ENCODE measurements at places on chromosomes 1 and 21.

DNA sequence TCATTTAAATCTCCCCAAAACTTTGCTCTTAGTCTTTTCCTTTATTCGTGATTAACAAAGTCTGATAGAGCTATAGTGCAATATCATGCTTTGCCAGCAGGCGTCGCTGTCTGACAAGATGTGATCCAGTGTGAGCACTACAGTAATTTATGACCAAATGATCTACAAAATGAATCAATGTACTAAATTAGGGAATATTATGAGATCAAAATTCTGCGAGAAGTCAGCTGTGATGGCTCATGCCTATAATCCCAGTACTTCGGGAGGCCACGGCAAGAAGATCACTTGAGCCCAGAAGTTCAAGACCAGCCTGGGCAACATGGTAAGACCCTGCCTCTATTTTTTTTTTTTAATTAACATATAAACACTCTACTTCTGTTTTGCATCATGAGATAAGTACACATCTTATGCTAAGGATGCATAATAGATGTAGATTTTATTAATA lies 3.6 kb upstream of the SPSB1 start:
- DNase-seq, result peak; percentile 60

DNA sequence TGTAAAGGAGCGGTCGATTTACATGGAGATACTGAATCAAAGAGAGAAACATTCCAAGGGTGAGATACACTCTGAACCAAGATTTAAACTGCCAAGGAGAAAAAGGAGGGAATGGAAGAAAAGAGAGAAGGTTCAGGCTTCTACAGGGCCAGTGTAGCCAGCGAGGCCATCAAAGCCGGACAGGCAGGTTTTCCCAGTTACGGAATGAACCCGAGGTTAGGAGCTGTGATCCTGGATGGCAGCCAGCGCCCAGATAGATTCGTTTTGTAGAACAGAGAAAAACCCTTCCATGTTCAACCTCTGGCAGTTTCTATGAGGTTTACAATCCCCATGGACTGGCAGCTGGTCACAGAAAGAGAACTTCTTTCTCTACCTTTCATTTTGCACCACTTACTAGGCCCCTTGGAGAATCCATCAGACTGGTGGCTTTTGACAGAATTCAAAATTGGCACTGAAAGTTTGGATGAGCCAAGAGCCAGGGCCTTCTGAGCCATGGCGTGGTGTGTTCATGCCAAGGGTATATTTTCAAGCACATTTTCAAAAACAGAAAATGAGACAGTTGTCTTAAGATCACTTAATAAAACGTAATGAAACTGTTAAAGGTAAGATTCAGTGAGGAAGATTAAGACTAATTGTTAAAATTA lies 171.5 kb downstream of the RUNX1 start:
- no peak for DNase-seq

- no peak for DNase-seq
Observed at GRCh38 chr1:91124290-91124985, 102.6 kb upstream of the ZNF644 start.

DNA sequence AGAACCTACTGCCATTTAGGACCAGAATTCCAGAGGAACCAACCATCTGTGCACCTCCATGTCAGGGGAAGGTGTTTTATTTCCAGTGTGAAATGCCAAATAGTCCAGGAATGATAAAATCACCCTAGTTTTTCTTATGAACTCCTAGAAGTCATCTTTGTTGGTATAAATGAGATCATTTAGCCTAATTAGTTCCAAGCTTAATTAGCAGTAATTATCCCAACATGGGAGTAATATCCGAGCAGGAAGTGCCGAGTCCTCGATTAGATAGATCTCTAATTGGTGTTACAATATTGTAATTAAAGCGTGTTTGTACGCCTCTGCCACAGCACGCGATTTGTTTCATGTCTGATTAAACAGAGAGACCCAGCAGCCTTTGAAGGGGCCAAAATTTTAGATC lies 33.1 kb downstream of the BCL9 start:
- no peak for DNase-seq

GRCh38 chr1:165257969-165258459 lies 98.5 kb downstream of the LMX1A start:
- peak; percentile 69 for DNase-seq

GRCh38 chr1:30879940-30880677 lies 28.4 kb downstream of the SDC3 start:
- DNase-seq, result no peak

- no peak for DNase-seq
Observed at GRCh38 chr1:63199706-63200335, 122.5 kb upstream of the FOXD3 start.

GRCh38 chr1:19312782-19313635 lies 883 bp downstream of the SLC66A1 start:
- no peak for DNase-seq

- no peak for DNase-seq
Observed at GRCh38 chr1:8179132-8179793, 138.7 kb upstream of the SLC45A1 start.

DNA sequence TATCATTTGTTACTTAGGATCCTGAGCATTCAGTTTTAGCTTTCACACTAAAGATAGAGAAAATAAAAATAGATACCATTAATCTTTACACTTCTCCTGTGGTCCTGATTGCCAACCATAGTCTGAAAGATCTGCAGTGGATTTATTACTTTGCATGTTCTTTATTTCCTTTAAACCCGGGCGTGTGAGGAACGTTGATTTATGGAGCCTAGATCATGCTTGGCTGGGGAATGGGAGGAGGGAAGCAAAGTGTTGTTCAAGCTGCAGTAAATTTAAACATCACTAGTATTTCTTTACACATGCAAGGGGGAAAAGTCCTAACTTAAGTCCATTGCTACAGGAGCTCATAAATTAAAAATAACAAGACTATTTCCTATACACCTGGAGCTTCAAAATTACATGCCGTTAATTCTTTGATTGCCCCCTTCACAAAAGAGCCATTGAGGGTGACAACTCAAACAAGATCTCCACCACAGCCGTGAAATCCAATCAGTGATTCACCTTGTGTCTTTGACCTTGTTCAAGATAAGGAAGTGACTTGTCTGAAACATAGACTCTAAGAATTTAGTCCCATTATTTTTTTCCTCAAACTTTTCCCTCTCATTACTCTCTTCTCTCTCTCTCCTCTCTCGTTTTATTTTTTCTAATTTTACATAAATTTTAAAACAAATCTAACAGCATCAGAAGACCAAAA lies 282.7 kb downstream of the KIF26B start:
- DNase-seq, result no peak

GRCh38 chr1:35475856-35476674 lies 81.1 kb downstream of the KIAA0319L start:
- DNase-seq, result no peak

- DNase-seq, result no peak
Observed at GRCh38 chr1:39900662-39901463, 854 bp downstream of the MYCL start.

GRCh38 chr1:66940981-66941380 lies 16.2 kb downstream of the MIER1 start:
- DNase-seq, result no peak

DNA sequence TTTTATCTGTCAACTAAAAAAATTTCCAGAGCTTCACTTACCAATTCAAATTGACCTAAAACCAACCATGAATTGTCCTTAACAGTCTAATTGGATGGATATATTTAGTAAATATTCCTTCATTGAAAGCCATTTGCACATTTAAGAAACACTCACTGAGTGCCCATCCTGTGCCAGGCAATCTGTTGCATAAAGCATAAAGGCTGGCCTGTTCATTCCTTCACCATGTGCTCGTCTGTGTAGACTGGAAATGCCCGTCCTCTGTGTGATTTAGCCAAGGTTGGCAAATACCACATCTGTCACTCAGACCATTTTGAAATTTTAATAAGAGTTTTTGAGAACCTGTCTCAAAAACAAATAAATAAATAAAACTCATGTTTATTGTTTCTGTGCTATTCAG lies 57.1 kb downstream of the ZNF684 start:
- no peak for DNase-seq

- no peak for DNase-seq
Observed at GRCh38 chr1:74485622-74486021, 26.8 kb downstream of the LRRC53 start.

GRCh38 chr1:178122283-178122682 lies 28.4 kb downstream of the RASAL2 start:
- DNase-seq, result no peak

- DNase-seq, result no peak
Observed at GRCh38 chr1:231924180-231924579, 297.6 kb downstream of the DISC1 start.

DNA sequence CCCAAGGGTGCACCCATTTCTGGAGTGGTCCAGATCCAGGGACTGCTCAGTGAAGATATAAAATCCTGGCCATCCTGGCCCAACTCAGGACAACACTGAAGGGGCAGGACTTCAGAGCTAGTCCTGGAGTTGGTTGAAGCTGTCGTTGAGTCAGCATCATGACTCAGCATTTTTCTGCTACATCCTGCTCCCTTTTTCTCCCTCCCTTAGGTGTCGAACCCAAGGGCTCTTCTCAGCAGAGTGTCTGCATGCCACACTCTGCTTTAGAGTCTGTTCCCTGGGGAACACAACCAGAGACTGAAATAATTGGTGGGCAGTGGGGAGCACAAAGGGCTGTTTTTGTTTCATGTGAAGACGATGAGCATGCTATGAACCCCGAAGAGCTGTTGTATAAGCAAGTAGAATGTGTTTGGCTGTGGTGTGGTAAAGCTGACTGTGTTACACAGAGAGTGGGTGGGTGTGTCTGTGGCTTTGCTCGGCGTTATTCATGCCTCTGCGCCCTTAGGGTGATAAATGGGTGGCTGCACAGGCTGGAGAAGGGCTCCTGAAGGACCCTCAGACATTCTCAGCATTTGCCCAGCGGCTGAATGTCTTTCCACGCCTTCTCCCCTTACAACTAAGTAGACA lies 167.2 kb downstream of the CYYR1 start:
- no peak for DNase-seq

DNA sequence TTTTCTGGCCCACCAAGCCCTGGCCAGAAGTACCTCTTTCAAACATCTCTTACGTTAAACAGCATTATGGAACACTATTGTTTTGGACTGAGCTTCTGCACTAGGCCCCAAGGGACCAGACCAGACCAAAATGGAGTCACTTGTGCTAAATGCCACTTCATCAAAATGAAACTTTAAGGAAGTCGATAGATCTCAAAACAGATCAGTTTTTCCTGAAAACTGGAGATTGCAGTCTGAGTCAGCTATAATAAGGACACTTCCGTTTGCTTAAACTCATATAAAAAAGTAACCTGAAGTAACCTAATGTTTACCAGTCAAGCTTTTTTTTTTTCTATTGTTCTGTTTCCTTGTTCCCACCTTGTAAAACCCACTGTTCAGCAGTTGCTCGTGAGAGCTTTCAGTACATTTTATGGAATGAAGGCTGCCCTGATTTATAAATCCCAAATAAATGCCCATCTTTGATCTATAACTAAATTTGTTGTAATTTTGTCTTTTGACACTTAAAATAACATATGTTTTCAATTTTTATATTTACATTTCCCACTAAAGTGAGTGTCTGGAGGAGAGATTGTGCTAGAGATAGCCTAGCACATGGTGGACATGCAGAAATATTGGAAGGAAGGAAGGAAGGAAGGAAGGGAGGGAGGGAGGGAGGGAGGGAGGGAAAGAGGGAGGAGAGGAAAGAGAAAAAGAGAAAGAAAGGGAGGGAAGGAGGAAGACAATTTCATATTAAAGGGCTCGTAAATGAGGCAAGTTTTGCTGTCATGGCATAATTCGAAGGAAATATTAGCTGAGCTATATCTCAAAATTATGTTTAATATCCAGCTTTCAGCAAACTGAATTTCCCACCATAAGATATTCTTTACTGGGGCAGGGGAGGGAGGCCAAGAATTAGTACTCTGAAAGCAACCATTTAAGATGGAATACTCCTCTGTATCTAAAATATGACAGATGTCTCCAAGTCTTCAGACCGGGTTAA lies 77.0 kb upstream of the CXADR start:
- no peak for DNase-seq

DNA sequence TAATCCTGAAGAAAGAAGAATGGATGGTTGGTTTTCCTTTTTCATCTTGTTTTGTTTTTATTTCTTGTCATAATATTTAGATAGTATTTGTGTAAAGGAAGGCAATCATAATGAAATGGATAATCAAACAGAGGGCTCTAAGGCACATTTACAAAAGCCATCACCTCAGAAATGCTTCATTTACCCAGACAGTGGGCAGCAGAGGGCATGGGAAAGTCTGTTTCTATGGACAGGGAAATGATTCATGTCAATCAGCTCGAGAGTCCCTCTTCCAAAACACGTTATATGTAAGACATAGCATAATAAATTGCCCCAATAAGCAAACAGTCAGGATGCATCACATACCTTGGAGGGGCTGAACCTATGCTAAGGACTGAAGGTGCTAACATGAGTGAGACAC lies 426.1 kb downstream of the PLPP3 start:
- no peak for DNase-seq

GRCh38 chr21:43328958-43329691 lies 97.8 kb downstream of the SIK1 start:
- no peak for DNase-seq

DNA sequence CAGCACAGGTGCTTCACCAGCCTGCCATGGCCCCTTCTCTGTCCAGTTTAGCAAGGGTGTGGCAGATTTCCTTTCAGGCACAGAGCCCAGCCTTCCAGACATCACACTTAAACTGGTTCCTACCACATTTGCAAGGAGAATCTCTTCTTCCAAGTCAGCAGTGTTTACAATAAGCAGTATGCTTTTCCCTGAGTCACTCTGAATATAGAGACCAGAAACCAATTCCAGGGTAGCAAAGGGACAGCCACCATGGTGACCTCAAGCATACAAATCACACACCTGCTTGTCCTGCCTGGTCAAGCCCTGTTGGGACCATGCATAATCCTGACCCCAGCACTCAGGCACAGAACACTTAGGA lies 8.7 kb upstream of the CBR3 start:
- no peak for DNase-seq
